ENCODE measurements at places on chromosomes 6 and 20. TPM values are rescaled to one million over a fixed set of nuclear protein-coding genes. Genes with fewer than 3 reads are reported as not detected.

Gene EPPIN
- total RNA-seq = not detected

Gene FERMT1
- 24.0 TPM for total RNA-seq

Gene EMILIN3
- 0.24 TPM for total RNA-seq

Gene SHLD1
- total RNA-seq = 5.4 TPM

Gene RIPOR3
- 0.05 TPM for total RNA-seq

Gene SLC35D3
- total RNA-seq = not detected

Gene CST7
- total RNA-seq = not detected

Gene IPCEF1
- total RNA-seq = not detected

Gene PTCRA
- not detected for total RNA-seq

Gene NFATC2
- 29.5 TPM for total RNA-seq

Gene TNF
- not detected for total RNA-seq

Gene SEL1L2
- not detected for total RNA-seq

Gene SLC4A11
- total RNA-seq = 1.5 TPM

Gene FGD2
- not detected for total RNA-seq

Gene SNRPB
- total RNA-seq = 654 TPM
